ENCODE measurements at places on chromosomes 11 and 22.

GRCh38 chr11:61910187-61911127, 6.9 kb downstream of the RAB3IL1 start:
- DNase-seq, result no peak

- no peak for DNase-seq
Observed at GRCh38 chr22:40237788-40238424, 60.2 kb downstream of the TNRC6B start.

GRCh38 chr11:846496-847098, 3.9 kb downstream of the TSPAN4 start:
- DNase-seq, result no peak

- peak; percentile 76 for DNase-seq
Observed at GRCh38 chr11:945986-946385, 20.3 kb downstream of the AP2A2 start.

GRCh38 chr11:71408826-71409225, 39.4 kb downstream of the DHCR7 start:
- DNase-seq, result no peak

GRCh38 chr22:48700566-48701295, 1126.9 kb downstream of the BRD1 start:
- DNase-seq, result no peak

DNA sequence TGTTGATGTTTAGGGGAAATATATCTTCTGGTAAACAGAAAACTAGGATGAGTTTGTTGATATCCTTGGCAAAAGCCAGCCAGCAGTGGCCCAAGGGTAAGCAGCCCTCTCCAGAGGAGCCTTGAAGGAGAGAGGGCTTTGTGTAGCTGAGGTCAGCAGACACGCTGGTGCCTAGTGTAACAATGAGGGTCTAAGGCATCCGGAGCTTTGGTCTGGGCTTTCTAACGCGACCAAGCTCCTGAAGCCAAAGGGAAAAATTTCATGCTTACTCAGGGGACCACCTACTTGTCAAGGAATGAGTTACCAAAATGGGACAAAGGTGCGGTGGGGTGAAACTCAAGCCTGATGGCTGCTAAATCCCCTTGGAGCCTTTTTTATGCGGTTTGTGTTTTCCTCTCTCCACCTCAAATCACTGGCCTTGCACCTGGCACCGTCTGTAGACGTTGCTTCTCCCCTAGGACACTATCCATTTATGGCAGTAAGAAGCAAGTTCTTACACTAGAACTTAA, 134.9 kb downstream of the DBX1 start:
- no peak for DNase-seq

DNA sequence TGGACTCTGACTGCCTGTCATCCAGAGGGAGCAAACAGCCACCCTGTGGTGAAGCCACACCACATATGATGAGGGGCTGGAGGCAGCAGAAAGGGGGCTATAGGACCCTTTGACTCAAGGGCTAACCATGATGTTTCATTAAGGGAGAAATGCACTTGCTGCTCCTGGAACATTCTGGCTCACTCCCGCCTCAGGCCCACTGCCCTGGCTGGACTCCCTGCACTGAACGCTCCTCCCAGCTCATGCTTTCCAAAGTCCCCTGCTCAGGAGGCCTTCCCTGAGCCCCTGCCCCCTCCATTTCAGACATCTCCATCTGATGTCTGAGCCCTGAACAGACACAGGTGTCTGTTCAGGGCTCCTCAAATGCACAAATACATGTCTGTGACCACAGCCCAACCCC, 69.1 kb downstream of the CDKN1C start:
- no peak for DNase-seq

- no peak for DNase-seq
Observed at GRCh38 chr11:132033051-132033450, 662.6 kb downstream of the NTM start.

GRCh38 chr11:89201138-89201537, 23.5 kb downstream of the TYR start:
- DNase-seq, result no peak

DNA sequence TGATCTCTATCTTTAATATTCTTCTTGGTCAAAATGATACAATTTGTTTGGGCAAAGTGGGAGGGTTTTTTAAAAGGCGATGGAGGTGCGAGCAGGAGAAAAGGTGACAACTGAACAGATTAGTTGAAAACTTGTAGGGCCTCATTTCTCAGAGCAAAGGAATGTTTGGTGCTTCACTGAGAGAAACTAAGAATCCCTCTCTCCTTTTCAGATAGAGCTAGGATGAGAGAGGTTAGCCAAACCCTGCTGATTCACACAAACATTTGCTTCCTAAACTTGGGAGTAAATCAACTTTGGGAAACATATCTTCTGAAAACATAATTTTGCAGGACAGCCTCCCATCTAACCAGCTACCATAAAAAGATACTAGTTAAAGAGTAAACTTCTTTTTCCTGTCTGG, 57.0 kb downstream of the PHF21A start:
- no peak for DNase-seq

GRCh38 chr11:60502221-60502775, 9.7 kb downstream of the MS4A12 start:
- DNase-seq, result no peak

- DNase-seq, result no peak
Observed at GRCh38 chr11:34036456-34036855, 15.1 kb upstream of the CAPRIN1 start.

- no peak for DNase-seq
Observed at GRCh38 chr11:101582989-101583250, 887 bp downstream of the TRPC6 start.

DNA sequence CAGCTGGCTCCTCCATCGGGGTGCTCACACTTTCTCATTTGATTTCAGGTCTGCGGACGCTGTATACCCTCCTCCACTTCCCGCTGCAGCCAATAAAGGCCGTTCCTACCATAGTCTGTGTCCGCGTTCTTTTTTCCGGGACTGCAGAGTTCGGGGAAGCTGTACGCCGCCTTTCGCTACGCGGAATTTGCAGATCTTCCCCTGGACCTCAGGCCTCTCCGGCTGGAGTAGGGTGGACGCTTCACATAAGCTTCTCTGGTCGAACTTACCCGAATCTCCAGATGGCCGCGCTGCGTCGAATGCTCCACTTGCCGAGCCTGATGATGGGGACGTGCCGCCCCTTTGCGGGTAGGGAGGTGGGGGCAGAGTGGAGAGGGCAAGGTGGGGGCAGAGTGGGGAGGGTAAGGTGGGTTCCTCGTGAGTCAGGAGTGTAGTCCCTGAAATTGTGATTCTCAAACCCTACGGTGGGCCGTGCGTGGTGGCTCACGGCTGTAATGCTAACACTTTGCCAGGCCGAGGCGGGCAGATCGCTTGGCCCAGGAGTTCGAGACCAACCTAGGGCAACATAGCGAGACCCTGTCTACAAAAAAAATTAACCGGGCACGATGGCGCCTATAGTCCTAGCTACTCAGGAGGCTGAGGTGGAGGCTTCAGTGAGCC, 617 bp downstream of the CSKMT start:
- DNase-seq, result peak; percentile 69

- DNase-seq, result no peak
Observed at GRCh38 chr11:83473743-83474142, 187.6 kb upstream of the CCDC90B start.

DNA sequence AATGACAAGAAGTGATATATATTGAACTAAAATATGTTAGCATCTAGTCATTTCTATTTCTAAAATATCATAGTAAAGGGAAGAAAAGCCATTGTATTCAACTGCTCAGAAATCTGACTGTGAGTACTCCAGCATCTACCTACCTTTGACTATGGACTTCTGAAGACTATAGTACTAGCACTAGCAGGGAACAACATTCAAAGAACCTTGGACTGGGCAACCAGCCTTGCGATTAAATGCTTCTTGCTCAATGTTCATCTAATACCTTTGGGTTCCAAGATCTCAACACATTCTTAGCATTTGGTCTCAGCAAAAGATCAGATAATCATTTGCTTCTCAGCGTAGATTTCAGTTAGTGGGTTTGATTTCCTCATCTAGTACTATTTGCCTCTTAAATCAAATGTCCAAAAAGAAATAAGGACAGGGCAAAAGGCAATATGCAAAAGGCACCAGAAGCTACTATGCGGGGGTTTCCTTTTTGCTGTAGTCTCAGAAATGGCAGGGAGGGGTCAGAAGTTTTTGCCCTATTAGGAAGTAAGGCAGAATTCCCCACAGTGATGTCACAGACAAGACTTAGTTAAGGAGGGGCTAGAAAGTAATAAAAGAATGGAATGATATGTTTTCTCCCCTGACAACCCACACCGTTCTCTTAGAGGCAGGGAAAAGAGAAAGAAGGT, 80.6 kb downstream of the GAB2 start:
- no peak for DNase-seq

DNA sequence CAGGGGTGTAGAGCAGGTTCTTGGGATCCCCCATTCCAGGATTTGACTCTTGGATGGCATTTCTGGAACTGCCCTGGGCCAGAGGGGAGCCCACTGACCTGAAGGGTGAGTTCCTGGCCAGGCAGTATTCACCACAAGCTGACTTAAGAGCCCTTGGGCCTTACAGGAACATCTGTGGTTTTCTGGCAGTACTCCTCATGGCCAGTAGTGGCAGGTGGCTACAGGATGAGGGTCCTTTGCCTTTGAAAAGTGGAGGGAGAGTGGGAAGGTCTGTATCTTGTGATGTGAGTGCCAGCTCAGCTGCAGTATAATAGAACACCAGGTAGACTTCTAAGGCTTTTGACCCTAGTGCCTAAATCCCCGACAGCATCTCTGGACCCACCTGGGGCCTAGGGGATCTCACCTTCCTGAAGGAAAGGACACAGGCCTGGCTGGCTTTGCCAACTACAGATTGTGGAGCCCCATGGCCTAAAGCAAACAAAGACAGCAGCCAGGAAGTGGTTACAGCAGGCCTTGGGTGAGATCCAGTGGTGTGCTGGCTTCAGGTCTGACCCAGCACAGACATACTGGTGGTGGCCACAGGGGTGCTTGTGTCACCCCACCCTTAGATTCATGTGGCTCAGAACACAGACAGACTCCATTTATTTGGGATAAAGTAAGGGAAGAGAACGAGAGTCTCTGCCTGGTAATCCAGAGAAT, 9.0 kb downstream of the OR51S1 start:
- no peak for DNase-seq

DNA sequence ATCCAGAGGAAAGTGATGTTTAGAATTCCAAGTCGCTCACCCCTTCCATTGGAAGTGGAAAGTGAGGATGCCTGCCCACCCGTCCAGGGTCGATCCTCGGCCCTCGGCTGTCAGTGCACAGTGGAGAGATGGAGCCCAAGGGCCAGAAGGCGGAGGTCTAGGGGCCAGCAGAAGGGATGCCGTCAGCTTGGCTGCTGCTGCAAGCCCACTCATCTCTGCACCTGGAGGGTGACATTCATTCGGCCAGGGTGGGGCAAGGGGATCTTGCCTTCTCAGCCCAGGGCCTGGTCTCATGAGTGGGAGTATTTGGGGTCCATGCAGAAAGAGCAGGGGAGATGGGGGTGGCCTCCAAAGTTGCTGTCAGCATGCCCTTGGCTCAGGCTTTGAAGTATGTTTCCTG, 30.7 kb downstream of the LINC01488 start:
- no peak for DNase-seq

DNA sequence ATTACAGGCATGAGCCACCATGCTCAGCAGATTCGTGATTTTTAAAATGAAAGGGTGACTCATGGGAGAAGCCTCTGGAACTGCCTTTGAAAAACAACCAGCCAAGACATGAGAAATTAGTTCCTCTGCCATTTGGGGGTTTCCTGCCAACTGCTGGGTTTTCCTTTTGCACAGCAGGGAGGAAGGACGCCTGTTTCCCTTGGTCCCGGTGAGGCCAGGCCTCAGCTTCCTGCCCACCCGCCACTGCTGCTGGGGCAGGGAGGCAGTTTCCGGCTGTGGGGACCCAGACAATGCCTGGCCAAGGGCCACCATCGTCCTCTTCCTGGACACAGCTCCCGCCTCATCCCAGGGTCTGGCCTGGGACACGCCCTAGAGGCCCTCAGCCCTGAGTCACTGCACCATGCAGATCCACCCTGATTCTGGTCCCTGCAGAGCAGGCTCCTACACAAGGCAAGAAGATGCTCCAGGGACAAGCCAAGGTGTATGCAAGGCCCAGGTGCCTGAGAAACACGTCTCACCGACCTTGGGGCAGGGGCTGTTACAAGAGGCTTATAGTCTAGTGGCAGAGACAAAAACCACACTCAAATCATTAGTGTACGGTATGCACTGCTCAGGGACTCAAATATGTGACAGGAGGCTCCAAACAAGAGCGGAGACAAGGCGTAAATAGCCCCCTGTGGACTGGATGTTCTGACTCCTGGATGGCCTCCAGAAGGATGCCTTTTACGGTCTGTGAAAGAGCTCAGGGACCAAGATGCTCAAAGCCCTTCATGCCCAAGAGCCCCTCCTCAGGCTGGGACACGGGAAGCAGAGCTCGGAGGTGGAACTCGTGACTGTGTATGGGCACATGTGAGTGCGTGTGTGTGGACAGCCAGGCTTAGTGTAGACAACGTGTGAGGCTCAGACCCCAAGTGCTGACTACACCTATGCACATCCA, 10.0 kb downstream of the PPM1F start:
- no peak for DNase-seq

Data from ecto neural progenitor cell (in vitro differentiated cells).